CD8-positive, alpha-beta T cell (primary cell): ENCODE measurements at places on chromosomes 11 and 22.

DNA sequence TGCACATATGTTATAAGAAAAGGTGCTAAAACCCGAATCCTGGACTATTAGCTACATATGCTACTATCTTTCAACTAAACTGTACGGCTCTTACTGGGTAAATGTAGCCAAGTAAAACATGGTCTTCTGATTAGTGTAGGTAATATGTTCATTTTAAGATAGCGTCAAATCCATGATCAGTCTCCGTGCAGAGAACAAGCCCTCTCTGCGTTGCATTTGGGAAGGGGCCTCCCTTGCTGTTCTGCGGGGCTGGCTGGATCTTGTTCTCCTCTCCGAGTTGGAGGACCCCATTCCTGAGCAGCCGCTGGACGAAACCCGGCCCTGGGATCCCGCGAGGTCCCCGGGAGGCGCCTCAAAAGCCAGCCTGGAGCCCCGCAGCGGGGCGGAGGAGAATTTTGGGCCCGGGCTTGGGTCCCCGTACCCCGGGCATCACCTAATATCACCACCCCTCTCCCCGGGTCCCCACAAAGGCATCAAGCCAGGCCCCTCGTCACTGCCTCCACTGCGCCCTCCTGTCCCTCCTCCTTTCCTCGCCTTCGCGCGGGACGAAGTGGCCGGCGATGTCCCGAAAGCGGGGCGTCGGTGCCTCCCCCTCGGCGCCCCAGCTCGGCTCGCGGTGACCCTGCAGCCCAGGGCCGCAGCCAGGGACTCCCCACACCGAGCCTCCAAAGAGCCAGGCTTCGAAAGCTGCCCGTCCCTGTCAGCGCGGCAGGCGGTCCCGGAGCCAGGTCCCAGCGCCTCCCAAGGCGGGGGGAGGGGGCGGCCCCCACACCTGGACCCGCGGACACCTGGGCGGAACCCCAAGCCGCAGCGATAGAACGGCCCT, 54.5 kb upstream of the FBXO3 start:
- no peak for DNase-seq

DNA sequence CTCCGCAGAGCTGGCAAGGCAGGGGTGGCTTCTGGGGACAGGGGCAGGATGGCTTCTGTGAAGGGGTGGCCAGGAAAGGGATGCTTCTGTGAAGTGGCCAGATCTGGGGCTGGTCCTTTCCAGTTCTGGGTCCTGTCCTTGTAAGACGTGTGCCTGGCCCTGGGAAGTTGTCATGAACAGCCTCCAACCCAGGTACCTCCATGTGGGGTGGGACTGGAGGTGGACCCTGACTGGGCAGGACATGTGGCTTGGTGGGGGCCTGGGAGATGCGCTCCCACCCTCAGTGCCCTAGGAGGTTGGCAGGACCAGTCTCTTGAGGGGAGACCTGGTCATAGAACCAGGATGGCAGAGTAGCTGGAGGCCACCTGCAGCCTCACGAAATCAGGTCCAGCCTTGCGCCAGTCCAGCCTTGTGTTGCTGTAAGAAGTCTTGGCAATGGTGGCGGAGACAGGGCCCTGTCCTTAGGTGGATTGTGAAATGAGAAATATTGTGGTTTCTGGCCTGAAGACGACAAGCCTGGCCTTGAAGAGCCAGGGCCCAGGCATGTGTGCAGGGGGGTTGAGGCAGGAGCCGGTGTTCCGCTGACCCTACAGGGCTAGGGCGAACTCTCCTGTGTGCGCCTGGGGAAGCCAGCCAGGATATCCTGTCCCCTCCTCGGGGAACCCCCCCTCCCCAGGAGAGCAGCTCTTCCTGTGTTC, 2.6 kb downstream of the KCNQ1 start:
- peak; percentile 36 for DNase-seq

GRCh38 chr11:77440678-77441077, 33.2 kb downstream of the PAK1 start:
- no peak for DNase-seq

GRCh38 chr11:15742626-15743519, 613.5 kb downstream of the SOX6 start:
- DNase-seq: no peak

- DNase-seq: no peak
Observed at GRCh38 chr22:36743591-36744412, 32.1 kb downstream of the IFT27 start.

DNA sequence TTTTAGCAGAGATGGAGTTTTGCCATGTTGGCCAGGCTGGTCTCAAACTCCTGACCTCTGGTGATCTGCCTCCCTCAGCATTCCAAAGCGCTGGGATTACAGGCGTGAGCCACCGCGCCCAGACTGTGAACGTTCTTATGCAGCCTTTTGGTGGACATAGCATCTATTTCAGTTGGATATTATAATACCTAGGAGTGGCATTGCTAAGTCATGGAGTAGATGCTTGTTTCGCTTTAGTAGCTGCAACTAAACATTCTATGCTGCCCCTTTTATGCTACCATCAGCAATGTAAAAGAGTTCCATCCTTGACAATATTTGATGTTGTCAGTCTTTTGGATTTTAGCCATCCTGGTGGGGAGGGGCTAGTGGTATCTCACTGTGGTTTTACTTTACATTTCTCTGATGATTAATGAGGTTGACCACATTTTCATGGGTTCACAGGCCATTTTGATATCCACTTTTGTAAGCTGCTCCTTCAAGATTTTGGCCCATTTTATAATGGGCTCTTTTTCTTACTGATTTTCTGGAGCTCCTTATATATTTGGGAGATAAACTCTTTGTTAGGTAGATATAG, 16.5 kb upstream of the APOBEC3A start:
- DNase-seq: no peak

- DNase-seq: no peak
Observed at GRCh38 chr11:131108760-131109159, 192.5 kb upstream of the SNX19 start.

DNA sequence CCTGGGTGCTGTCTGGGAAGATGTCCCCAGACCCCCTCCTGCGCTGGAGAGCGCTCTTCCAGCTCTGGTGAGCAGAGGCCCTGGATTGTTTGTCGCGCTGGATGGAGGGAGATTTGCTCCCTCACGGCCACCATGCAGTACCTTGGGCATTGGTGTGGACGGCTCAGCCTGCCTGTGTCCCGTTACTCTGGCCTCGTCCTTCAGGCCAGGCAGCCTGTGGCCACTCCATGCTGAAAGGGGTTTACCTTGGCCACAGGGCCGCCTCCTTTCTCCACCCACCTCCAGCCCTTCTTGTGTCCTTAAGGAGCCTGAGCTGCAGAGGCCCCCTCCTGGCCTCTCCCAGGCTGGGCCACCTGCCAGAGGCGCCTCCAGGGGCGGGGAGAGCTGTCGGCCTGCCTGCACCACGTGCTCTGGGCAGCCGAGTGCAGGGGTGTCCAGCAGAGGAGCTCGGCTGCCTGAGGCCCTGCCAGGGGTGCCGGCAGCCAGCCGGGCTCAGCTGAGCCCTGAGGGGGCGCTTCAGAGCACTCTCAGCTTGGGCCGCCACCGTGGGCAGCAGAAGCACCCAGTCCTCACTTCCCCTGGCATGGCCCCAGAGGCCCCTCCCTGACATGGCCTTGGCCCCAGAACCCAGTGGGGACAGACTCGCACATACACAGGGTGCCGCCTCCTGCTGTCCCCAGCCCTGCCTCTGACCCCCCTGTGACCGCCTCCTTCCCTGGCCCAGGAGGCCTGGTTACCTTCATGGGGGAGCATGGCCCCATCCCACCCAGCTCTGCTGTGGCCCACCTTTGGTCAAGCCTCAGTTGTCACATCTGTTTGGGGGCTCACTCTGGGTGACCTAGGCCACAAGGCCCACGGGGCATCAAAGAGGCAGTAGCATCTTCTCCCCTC, 3.4 kb downstream of the CCND1 start:
- DNase-seq: no peak

DNA sequence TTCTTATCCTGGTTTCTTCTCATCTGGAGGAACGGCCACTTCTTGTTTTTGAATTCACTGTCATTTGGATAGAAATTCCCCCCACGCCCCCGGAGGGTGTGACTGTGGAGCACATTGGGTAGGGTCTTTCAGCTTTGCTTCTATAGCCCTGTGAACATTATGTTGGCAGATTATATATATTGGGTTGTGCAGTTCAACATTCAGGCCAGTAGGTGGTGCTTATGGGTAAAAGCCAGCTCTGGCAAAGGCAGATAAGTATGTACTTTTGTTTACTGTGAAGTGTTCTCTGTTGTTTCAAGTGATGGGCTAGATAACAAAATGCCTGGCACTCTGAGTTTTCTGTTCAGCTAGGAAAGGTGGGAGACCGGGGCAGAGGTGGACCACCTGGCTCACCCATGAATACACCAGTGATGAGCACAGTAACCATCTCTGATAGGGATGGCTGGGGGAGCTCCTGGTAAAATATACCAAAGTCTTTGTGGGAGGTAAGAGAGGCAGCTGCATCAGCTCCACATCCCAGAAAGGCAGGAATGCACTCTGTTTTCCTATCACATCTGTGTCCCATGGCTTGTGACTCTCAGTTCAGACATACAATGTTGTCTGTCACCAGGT, 1348.2 kb upstream of the RAG2 start:
- DNase-seq: peak; percentile 1

DNA sequence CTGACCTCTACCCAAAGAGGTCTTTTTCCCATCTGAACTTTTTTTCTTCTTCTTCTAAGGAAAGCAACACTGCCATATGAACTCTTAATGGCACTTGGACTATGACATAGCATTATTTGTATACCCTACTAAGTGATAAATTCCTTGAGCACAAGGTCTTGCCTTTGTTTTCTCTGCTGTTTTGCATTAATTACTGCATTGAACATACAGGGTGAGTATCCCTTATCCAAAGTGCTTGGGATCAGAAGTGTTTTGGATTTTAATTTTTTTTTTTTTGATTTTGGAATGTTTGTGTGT, 48.8 kb downstream of the BID start:
- DNase-seq: no peak

GRCh38 chr11:17684550-17684949, 34.8 kb upstream of the MYOD1 start:
- DNase-seq: no peak

GRCh38 chr11:66950112-66950535, 8.1 kb downstream of the PC start:
- no peak for DNase-seq

- DNase-seq: no peak
Observed at GRCh38 chr11:93187290-93187689, 10.5 kb downstream of the SLC36A4 start.

- DNase-seq: no peak
Observed at GRCh38 chr22:21947040-21948014, 5.3 kb downstream of the PPM1F start.

- no peak for DNase-seq
Observed at GRCh38 chr22:36541831-36542411, 13.0 kb upstream of the EIF3D start.

- no peak for DNase-seq
Observed at GRCh38 chr11:86743223-86744118, 56.9 kb upstream of the PRSS23 start.

GRCh38 chr11:7591107-7591894, 77.5 kb downstream of the PPFIBP2 start:
- no peak for DNase-seq

DNA sequence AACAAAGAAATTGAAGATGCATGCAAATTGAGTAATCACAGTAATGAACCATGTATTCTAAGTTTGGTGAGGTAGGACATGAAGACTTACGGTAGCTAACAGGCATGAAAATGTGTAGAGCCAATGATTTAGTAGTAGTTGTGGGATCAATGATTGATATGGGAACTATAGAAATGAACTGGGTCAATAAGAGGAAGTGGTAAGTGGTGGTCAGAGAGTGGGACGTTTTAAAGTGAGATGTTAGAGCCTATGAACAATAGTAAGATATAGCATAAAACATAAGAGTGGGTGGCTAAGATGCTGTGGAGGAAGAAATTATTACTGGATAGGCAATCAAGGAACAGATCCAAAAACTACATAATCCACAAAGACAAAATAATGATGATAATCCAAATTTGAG, 45.0 kb downstream of the DLG2 start:
- DNase-seq: no peak

DNA sequence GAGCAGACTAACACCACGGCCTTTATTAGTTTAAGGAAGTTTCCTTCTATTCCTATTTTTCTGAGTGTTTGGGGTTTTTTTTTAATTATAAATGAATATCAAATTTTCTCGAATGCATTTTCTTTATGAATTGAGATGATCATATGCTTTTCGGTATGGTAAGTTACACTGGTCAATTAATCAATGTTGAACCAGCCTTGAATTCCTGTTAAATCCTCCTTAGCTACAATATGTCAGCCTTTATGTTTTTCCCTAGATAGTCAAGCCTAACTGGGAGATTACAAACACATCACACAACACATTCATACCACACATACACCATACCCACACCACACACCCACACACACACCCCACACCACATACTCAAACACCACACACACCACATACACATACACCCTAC, 247.6 kb downstream of the BRD1 start:
- no peak for DNase-seq

GRCh38 chr11:95245038-95245437, 14.0 kb upstream of the SESN3 start:
- no peak for DNase-seq

GRCh38 chr11:60194511-60194910, 11.6 kb upstream of the MS4A6A start:
- no peak for DNase-seq

GRCh38 chr11:122756417-122756816, 81.9 kb upstream of the CRTAM start:
- peak; percentile 79 for DNase-seq

- DNase-seq: no peak
Observed at GRCh38 chr22:32603651-32604540, 129.3 kb downstream of the FBXO7 start.

DNA sequence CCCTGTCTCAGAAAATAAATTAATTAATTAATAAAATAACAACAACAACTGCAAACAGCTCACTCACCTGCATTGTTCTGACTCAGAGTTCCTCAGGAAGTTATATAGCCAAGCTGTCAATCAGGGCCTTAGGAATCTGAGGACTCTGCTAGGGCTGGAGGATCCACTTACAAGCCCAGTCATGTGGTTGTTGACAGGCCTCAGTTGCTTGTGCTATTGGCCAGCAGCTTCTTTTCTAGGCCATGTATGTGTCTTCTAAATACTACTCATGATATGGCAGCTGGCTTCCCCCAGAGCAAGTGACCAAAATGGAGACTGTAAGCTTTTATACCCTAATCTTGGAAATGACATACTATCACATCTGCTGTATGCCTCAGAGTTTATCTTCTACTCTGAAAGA, 20.8 kb upstream of the ATP5MG start:
- DNase-seq: no peak

DNA sequence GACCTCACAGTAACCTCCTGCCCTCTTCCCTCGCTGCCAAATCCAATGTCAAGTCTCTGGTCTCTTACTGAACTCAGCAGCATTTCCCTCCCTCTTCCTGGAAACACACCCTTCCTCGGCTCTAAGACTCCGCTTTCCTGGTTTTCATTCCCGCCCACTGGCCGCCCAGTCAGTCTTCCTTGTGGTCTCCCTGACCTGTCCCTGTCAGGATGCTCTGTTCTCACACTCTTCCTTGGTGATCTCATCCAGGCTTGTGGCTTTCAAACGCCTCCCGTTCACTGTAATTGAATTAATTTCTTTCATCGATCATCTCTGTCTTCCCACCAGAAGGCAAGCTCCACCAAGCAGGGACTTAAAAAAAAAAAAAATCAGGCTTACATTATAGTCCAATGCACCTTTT, 33.5 kb downstream of the MYO18B start:
- DNase-seq: no peak
